ENCODE measurements at places on chromosomes 2 and 18.
A peak's percentile ranks its signal among the peaks of the same experiment; 100 is the strongest.

GRCh38 chr2:68756178-68756577 is 21.6 kb downstream of the ARHGAP25 start:
- DNase-seq = no peak

DNA sequence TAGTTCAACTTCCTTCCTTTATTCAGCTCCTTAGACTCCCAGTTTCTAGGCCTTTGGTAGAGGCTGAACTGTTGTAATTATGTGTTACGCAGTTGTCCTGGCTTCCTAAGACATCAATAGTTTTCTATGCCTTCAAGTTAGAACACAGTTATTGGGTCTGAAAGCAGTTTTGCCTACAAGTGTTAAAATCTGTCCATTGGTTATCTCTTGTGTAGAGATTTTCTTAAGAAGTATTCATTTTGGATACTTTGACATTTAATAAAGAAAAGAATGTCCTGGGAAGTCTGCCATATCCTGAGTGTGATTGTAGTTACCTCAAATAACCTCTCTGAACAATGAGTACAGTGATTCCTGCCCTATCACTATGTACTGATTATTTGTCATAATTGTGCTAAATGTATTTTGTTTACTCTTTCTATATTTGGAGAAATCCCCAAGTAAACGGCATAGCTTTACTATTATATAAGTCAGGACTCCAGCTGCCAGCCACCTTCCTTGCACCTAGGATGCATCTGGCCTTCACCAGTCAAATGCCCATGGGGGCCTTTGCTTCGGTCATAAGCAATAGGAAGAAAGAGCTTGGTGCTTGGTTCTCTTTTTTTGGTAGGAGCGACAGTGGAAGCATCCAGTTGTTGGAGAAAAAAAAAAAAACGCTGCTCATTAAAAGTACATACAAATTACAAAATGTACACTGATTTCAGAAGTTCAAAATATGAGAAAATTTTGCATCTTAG is 449.5 kb upstream of the PKDCC start:
- no peak for DNase-seq

GRCh38 chr2:37376421-37377186 is 32.2 kb downstream of the QPCT start:
- no peak for DNase-seq

DNA sequence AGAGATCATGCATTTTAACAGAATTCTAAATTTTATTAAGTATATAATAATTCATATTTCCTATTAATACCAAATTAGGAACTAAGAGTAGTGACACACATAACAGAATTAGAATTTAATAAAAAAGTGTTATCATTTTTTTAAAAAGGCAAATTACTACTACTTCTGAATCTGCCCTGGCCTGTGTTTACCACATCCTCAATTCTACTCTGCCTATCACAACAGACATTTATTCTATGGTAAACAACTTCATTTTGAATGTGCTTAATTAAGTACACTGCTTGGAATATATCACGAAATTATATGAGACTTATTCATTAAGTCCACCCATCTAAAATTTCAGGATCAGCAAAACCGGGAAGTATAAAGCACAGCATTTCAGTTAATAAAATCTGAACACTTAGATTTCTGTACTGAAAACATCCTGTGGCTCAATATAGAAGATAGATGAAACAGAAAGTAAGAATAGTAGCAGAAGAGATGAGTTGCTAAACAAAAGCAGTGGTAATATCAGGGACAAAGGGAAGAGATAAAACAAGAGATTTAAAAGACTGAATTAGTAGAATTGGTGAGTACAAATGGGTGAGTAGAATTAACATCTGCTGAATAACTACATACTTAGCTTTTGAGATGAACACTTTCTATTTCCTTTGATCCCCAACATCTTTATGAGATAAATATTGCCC is 3.7 kb downstream of the SMC6 start:
- no peak for DNase-seq

GRCh38 chr2:40371525-40372282 is 80.2 kb downstream of the SLC8A1 start:
- DNase-seq = no peak

GRCh38 chr18:35811896-35812295 is 160.6 kb upstream of the RMP24 start:
- DNase-seq = no peak

DNA sequence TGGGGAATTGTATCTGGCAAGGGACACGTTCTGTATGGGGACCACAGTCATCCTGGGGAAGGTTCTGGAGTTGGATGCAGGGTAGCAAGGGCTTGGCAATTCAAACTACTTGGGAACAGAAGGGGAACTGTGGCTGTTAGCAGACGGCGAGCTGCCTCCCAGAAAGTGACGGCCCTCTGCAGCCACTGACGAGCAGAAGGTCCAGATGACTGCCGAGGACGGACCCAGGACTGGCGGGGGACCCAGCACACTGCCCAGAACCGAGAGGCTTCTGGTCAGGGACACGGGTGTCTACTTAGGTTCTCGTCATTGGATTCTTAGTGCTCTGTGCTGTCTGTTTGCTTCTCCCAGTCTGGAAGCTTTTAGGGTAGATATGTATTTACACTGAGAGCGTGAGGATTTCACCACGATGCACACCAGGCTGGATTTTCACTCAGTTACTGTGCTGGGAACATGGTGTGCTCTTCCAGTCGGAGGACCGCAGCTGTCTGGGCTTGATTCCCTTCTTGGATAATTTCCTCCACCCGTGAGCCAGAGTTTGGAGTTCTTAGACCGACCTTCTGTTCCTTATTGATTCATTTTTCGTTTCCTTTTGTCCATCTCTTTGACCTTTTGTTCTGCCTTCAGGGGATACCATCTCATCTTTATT is 13.4 kb downstream of the GPR35 start:
- no peak for DNase-seq

DNA sequence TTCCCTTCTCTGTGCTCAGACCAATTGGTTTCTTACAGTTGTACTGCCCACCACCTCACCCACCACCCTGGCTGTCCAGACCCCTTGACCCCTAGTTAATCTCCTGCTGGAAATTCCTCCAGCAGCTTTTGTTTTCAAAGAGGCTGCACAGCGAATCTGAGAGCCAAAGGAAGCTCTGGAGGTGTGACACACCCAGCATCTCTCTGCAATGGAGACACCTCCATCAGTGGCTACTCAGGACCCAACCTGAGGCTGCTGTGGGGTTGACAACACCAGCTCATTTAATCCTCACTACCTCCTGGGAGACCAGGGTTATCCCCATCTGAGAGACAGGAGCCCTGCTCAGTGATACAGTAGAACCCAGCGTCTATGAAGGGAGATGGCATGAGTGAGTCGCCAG is 86.4 kb downstream of the BIN1 start:
- DNase-seq = no peak

GRCh38 chr2:240410808-240411207 is 24.7 kb upstream of the GPC1 start:
- no peak for DNase-seq

- DNase-seq = no peak
Observed at GRCh38 chr2:126543081-126543480, 112.9 kb upstream of the GYPC start.

GRCh38 chr2:172465417-172466334 is 38.3 kb downstream of the ITGA6 start:
- DNase-seq = peak; percentile 32

DNA sequence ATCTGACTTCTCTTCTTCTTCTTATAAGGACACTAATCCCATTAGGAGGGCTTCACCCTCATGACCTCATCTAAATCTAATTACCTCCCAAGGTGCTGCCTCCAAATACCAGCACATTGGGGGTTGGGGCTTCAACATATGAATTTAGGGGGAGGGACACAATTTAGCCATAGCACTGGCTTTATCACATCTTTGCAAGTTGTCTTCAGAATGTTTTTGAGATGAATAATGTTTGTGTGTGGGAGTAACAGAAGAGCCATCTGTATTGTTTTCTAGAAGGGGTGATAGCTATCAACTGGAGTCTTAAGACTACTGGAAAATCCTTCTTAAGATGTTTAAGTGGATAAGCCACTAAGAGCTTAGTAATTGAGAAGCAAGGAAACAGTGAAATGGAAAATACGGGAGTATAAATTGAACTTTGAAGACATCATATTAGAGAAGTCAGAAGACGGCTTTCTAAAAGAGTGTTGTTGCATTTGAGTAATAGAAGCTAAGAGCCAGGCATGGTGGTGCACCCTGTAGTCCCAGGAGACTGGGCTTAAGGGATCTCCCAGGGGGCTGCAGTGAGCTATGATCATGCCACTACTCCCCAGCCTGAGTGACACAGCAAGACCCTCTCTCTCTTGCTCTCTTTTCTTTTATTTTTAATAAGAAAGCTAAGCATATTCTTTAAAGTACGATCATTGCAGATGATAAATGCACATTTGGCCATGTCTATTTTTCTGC is 32.6 kb upstream of the B3GNT2 start:
- no peak for DNase-seq

- no peak for DNase-seq
Observed at GRCh38 chr2:47056868-47057686, 98.0 kb downstream of the STPG4 start.

GRCh38 chr2:140747090-140747489 is 1383.7 kb downstream of the LRP1B start:
- DNase-seq = no peak

DNA sequence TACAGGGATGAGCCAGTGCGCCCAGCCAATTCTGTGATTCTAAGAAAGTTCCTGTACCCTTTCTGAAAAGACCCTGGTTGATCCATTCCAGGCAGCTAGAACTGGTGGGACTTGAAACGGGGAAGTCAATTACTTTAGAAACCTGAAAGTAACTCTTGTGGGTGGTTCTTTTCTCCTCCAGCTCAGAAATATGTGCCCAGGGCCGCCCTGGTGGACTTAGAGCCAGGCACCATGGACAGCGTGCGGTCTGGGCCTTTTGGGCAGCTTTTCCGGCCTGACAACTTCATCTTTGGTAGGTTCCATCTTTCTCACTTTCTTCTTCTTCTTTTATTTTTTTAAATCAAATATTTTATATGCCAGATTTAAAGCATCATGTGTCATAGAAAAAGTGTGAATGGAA is 2.7 kb downstream of the TUBB6 start:
- DNase-seq = no peak

DNA sequence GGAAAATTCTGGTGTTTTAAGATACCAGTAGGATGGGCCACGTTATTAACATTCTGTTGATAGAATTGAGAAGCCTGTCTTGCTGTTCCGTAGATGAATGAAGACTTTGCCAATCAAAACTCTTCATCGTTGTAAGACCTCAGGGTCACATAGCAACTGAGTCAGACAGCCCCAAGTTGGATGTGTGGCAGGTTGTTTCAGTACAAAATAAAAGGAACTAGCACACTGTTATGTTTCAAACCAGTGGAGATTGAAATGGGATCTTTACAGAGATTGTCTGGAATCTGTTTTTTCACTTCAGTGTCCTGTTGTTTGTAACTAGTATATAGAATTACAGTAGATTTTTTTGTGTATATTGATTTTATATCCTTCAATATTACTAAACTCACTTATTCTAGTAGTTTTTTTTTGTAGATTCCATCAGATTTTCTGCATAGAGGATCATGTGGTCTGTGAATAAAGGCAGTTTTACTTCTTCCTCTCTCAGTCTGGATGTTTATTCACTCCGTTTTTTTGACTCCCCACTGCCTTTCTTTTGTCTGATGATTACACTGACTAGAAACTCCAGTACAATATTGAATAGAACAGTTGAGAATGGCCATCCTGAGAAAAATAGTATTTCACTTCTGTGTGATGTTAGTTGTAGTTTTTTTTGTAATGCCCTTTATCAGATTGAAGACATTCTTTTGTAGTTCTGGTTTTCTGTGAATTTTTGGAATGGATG is 22.7 kb downstream of the EPC2 start:
- DNase-seq = no peak

GRCh38 chr2:235575904-235576303 is 82.1 kb downstream of the AGAP1 start:
- no peak for DNase-seq

- DNase-seq = no peak
Observed at GRCh38 chr2:38505779-38506178, 96.9 kb downstream of the HNRNPLL start.

DNA sequence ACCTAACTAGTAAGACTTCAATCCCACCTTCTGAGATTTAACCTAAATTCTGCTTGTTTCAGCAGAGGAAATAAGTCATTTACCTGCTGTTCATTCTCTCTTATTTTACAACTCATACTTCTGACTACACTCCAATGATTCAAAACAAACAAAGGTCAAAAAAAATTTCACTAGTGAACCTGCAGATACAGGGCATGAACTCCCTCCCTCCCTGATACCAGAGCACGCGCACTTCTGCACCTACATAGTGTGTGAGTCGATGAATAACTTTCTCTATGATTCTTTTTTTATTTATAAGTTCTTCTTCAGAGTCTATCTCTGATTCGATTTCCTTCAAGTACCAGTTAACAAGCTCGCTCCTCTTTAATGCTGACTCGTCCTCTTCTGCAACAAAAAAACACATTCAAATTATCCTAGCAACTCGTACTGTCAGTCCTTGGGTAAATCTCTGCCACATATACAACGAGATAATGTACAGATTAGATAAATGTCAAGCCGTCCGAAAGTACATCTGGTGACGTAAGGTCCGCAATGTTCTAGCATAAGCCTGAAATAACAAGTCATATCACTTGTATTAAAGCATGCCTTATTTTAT is 7.4 kb upstream of the LCT start:
- DNase-seq = no peak

GRCh38 chr2:97662386-97662894 is 1.4 kb downstream of the ACTR1B start:
- DNase-seq = no peak

DNA sequence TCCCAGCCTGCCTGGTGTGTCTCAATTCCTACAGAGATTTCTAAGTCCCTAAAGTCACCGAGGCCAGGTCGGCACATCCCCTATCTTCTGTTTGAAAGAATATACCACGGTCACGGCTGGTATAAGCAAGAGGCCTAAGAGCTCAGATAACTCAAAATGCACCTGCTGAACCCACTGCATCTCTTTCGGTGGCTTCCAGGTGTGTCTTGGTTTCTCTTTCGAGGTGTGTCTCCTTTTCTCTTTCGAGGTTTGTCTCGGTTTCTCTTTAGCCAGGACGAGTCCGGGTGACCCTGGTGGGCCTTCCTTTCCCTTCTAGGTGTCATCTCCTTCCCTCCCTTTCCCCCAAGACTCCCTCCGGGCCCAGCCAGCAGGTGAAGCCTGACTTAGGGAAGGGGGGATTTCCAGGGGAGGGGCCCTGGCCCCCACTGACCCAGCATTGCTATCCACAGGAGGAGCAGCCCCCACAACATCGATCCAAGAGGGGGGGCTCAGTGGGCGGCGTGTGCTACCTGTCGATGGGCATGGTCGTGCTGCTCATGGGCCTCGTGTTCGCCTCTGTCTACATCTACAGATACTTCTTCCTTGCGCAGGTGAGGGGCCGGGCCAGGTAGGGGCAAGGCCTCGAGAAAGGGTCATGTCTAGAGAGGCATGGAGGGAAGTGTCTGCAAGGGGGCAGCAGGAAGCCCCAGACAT is 8.4 kb downstream of the ITM2C start:
- no peak for DNase-seq
